SW 1271 (cell line): ENCODE measurements at places on chromosomes 5 and 9.

- peak; percentile 55 for DNase-seq
Measured at GRCh38 chr5:75567710-75568109, 43.5 kb upstream of the ANKDD1B start.

DNA sequence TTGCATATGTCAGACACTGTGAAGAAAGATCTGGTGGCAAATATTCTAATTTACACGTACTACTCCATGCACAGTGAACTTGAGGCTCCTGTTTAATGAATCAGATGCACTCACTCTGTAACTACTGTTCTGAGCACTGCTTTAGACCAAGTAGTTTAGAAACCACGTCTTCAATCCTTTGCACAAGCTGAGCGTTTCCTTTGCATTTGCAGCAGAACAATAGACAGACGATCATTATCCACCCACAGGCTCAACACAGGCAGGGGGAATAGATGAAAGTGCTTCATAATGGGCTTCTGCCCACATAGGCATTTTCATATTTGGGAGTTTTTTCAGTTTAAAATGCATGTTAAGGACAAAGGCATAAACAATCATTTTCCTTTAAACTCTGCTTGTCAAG is 423.3 kb upstream of the ADAMTS16 start:
- DNase-seq, result no peak

GRCh38 chr5:133814152-133814551 is 154.3 kb downstream of the C5orf15 start:
- no peak for DNase-seq

DNA sequence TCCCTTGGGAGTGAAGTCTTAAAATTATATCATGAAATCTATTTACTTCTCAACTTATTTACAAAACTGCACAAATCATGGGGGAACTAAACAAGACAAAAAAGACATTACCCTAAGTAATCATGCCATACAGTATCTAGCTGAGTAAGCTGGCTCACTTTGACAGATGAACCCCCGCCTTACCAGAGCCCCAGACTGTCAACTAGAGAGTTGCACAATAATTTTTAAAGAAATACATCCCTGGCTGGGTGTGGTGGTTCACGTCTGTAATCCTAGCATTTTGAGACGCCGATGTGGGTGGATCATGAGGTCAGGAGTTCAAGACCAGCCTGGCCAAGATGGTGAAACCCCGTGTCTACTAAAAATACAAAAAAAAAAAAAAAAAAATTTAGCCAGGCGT is 62.3 kb downstream of the LPAR1 start:
- DNase-seq, result no peak

DNA sequence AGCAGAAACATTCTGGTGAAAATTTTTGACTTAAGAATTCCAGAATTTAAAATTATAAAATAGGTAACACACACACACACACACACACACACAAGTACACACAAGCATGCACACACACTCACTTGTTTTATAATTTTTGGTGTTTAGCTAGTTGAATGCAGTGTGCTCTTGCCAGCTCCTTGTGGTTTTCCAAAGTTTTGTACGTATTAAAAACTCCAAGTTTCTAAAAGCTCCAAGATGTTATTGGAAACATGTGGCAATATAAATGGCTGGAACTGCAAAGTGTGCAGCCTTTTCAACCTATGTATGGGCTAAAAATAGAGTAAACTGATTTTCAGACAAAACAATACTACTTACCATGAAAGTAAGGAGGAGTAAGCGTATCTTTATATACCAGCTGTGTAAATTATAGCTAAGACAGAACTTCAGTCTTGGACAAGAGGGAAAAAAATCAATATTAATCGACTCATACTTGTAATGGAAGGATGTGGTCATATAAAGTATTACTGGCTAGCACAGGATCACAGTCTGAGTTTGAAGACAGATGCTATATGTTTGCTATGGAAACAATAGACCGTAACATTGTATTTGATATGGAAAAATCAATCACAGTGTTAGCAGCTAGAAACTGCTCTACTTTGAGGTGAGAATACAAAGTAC is 727.1 kb upstream of the GRAMD2B start:
- DNase-seq, result no peak

GRCh38 chr5:151151793-151152192 is 5.8 kb downstream of the ANXA6 start:
- no peak for DNase-seq

- no peak for DNase-seq
Measured at GRCh38 chr5:119345861-119346260, 10.0 kb upstream of the TNFAIP8 start.

DNA sequence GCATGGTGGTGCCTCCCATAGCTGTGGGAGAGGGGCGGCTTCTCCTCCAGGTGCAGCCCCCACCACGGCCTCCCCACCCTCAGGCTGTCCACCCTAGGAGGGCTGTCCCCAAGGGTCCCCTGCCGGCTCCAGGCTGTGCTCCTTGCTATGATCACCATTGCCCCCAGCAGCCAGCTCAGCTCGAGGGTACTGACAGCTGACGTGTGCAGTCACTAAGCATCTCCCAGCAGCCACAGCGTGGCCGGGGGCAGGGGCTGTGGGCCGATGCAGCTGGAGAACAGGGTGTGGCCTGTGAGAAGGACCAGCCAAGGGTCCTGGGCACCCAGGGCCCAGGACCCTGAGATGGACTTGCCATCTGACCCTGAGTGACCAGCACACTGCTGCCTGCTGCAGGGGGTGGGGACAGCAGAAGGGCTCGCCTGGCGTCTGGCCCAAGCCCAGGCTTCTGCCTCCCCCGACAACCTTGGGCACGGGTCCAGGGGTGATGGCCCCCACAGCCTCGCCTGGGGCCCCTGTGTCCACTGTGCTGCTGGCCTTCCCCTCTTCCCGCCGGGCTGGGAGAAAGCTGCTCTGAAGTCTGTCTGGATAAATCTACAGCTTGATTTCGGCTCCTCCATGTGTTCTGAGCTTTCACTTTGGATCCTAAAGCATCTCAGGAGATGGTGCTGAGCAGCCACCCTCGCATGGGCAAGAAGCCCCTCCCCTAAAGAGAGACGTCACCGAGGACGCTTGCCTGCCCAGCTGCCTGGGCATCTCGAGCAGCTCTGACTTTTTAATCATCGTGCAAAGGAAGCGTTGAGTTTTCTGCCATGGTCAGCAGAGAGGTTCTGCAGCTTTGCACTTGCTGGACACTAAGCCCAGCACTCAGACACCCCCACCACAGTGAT is 5.5 kb downstream of the KCNT1 start:
- DNase-seq, result no peak

- no peak for DNase-seq
Measured at GRCh38 chr5:14004598-14005394, 60.3 kb upstream of the DNAH5 start.

- peak; percentile 14 for DNase-seq
Measured at GRCh38 chr5:159419576-159419975, 89.3 kb upstream of the IL12B start.

DNA sequence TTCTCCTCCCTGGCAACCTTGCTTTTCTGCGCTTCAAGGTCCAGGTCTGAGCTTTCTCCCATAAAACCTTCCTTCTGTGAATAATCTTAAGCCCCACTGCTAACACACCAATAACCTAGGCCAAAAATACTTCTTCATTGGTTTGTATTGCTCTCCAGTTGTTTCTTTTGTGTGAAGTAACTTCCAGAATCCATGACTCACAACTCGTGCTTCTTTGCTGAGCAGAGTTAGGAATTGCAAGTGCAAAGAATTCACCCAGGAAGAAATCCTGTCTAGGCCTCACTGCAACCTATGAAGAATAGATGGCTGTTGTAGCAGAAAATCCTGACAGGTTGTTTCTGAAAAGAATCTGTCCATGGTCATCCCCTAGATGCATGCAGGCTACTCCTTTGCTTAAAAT is 295.7 kb downstream of the MED10 start:
- no peak for DNase-seq

DNA sequence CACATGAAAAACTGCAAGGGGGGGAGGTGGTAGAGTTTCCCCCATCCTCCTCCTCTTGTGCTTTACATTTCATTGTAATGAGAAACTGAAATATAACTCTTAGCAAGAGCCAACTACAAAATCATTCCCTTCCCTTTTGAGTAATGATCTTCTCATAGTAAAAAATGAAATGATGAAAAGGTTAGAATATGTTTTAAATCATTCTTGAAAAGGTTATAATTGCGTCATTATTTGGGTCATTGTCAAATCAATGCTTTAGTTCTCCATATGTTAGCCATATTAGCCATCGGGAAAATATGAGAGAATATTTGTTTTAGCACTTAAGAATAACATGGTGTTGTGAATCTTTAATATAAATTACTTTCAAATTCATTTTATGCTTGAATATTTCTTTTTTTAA is 1185.0 kb upstream of the CDH18 start:
- no peak for DNase-seq

DNA sequence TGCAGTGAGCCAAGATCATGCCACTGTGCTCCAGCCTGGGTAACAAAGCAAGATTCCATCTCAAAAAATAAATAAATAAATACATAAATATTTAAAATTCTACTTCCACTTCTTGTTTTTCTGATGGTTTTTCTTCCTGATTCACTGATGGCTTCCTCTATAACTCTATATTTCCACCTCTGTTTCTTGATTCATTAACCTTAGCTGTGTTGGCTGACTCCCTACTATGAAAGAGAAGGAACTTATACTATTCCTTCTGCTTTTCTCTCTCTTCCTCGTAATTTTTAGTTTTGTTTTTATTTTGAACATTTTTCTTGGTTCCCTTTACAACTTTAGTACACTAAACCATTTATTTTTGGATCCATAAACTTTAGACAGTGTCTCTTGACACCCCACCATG is 103.5 kb downstream of the MAMDC2 start:
- DNase-seq, result no peak

DNA sequence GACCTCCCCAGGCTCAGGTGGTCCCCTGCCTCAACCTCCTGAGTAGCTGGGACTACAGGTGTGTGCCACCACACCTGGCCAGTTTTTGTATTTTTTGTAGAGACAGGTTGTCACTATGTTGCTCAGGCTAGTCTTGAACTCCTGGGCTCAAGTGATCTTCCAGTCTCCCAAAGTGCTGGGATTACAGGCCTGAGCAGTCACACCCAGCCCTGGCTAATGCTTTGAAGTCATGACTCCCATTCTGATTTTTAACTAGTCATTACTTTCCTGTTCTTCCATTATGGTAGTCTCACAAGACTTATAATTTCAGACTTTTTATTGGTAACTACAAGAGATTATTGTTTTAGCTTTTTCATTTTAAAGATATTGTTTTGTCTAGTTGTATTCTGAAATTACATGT is 26.3 kb downstream of the UBAP1 start:
- no peak for DNase-seq

DNA sequence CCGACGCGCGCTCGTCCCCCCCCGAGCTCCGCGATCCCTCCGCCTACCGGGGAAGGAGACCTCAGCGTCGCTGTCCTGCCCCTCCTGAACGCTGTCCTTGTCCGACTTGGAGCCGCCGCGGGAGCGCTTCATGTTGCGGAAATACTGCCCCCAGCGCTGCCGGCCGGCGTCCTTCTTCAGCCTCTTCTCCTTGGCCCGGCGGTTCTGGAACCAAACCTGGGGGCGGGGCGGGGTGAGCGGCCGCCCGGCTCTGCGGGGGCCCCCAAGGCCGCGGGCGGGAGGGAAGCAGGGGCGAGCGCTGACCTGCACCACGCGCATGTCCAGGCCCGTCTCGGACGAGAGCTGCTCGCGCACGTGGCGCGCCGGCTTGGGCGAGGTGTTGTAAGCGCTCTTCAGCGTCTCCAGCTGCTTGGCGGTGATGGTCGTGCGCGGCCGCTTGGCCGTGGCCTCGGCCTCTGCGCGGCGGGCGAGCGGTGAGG is 6.3 kb downstream of the LHX3 start:
- no peak for DNase-seq

- DNase-seq, result no peak
Measured at GRCh38 chr5:133818031-133818431, 150.4 kb downstream of the C5orf15 start.

DNA sequence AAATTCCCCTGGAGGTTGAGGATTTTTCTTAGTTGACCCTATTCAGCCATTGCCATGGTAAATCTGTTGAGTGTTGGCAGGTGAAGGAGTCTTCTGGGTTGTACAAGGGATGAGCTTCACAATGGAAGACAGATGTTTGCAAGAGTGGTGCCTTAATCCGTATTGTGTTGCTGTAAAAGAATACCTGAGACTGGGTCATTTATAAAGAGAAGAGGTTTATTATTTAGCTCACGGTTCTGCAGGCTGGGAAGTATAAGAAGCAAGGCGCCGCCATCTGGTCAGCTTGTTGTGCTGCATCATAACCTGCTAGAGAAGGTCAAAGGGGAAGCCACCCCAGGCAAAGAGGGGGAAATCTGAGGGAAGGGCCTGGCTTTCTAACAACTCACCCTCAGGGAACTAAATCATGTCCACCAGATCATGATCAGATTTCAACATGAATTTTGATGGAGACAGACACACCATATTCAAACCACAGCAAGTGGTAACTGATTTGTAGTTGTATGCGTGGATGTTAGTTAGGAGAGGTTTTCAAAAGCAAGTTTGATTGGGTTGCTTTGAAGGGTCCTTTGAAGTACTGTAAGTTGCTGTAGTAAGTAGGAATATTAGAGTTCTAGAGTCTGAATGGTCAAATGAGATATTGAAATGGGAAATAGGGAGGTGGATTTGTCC is 2.5 kb downstream of the TNPO1 start:
- DNase-seq, result peak; percentile 64

GRCh38 chr5:167966979-167967378 is 324.5 kb upstream of the WWC1 start:
- no peak for DNase-seq

DNA sequence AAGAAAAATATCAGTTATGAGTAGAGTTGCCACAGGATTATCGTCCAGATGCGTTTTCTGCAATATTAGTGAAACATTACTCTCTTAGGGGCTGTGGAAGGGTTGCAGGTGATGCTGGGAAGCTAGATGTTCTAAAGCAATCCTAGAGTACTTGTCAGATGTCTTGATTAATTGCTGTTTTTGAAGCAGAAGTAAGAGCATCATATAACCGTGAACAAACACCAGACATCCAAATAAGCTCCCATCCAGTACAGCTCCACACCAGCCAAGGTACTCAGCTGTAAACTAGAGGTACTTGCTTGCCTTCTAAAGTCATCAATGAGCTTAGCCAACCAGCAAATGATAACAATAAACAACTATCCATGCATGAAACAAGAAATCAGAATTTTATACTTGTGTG is 131.1 kb downstream of the ST8SIA4 start:
- DNase-seq, result no peak

DNA sequence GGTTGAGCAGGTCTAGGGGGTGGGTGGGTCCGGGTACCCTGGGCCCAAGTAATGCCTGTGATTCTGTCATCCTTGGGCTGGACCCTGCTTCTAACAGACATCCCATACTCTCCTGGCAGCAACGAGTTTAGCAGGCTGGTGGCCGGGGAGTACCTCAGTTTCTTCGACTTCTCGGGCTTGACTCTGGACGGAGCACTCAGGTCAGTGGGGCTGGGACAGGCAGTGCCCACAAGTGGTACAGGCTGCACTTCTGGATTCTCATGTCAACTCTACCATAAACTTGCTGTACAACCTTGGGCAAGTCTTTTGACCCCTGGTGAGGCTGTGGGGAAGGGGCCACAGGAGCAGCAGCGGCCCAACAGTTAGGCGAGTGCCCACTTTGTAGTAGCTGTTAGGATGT is 21.8 kb downstream of the PSD2 start:
- DNase-seq, result no peak

DNA sequence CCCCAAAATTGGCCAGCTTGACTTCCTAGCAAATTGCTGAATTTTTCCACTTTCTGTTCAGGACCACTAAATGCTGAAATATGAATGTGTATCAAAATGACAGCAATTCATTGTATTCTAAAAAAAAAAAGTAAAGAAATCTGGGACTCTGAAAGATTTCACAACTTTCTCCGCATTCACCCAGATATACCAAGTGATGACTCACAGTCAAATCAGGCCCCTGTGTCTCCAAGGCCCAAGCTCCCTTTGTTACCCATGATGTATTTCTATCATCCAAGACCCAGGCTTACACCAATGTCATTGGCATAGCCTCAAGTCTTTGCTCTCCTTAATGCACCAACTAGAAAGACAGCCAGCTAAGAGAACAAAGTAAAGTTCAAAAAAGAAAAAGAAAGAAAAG is 493.9 kb downstream of the NTRK2 start:
- DNase-seq, result no peak
